ENCODE measurements at places on chromosomes 4 and X. TPM values are rescaled to one million over a fixed set of nuclear protein-coding genes. Genes with fewer than 3 reads are reported as not detected.

DNA sequence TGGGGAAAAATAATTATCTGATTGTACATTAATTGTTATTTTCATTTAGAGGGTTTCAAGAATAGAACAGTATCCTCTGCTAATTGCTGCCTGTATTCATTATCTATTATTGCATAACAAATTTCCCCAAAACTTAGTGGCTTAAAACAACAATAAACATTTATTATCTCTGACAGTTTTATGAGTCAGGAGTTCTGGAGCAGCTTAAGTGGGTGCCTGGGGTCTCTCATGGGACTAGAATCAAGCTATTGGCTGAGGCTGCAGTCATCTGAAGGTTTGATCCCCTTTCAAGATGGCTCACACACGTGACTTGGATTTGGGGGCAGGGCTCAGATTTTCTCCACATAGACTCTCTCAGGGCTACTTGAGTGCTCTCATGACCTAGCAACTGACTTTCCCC lies 98.1 kb upstream of the JADE1 start:
- DNase-seq, result no peak

DNA sequence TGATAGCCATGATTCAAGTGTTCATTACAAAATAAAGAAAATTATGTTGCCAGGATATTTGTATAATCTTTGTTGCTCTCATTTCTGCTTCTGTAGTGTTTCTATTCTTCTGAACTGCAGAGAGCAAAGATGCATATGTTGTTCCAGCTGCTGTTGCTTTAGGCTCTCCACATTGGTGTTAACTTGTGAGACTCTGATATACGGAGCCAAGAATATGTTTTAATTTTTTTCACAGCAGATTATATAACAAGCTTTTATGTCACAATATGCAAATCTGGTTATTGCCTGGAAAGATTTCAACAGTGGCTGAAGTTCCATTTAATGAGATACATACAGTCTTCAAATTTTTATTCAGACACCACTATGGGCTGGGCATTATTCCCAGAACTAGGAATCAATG lies 655.0 kb downstream of the GRXCR1 start:
- no peak for DNase-seq

- no peak for DNase-seq
Measured at GRCh38 chr4:56958111-56958517, 19.3 kb downstream of the NOA1 start.

GRCh38 chrX:133414406-133415275 lies 648 bp downstream of the GPC4 start:
- DNase-seq, result no peak

The DMRTC1B gene
- 0.41 TPM for total RNA-seq

DNA sequence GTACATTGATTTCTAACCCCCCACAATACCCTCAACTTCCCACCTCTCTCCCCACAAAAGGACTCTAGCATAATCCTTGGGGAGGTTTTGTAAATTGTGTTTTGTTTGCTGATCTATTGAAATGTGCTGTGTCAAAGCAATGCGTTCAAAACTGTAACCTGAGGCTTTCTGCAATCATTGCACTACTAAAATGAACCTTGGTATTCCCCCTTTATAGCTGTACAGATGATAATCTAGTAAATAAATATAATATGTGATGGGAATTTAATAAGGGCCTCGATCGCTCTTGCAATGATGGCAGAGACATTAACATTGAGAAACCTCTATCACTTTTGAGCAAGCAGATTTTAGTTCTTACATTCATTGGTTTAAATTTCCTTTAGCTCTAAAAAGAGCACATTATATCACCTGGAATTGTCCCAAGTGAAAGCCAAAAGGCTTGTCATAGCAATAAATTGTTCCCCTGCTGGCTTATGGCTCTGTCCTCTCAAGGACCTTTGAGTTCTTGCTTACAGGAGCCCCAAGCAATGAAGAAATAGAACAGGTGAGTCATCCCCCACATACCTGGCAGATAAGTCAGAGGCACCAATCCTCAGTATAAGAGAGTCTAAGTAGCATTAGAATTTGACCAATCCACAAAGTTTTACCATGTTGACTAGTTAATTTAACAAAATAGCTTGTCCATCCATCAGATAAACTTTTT lies 18.4 kb upstream of the ACE2 start:
- DNase-seq, result no peak

- DNase-seq, result peak; percentile 81
Measured at GRCh38 chrX:13688958-13689740, at the start of gene RAB9A. TSS of gene RAB9A (plus strand) at chrX:13689128. CDS start at chrX:13708747, 19,619 bp downstream.

The ENPEP gene
- total RNA-seq, result 2.0 TPM

DNA sequence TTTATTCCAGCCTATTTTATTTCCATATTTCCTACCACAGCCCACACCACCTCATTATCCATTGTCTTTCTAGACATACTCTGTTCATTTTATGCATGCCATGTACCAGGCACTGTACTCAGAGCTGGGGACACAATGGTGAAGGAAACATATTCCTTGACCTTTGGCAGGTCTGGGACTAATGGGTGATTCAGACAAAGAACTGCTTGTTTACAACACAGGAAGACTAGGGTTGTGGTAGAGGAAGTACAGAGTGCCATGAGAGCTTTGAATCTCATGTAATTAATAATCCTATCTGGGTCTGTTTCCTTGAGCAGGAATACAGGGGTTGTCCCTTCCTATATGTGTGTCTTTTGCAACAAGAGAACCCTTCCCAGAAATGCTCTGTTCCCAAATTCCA lies 75.1 kb upstream of the NUDT10 start:
- DNase-seq, result no peak

GRCh38 chr4:151806511-151806927 lies 45.7 kb upstream of the GATB start:
- DNase-seq, result no peak

- no peak for DNase-seq
Measured at GRCh38 chrX:150152546-150152945, 210.6 kb upstream of the MAMLD1 start.

The ARX gene
- 6.1 TPM for total RNA-seq

All from frontal cortex (tissue), 4 donors.